LoVo (cell line): ENCODE measurements at places on chromosomes 7 and 10.

GRCh38 chr7:17520941-17521340 lies 222.5 kb downstream of the AHR start:
- no peak for DNase-seq

DNA sequence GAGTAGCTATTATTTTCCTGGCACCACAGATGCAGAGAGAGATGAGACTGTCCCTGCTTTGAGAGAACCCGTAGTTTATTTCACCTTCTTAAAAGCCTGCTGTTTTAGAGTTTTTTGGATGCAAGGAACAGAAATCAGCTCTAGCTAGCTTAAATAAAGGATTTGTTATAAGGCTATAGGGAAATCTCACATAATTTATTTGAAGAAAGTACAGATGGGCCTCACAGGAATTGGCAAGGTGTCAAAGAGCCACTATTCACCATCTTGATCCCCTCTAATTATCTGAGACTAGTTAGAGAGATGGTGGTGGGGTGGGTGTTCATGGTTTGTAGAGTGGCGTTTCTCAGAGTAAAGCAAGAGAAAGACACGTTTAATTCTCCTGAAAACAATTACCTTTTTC lies 7.3 kb downstream of the KMT2E start:
- DNase-seq: no peak

DNA sequence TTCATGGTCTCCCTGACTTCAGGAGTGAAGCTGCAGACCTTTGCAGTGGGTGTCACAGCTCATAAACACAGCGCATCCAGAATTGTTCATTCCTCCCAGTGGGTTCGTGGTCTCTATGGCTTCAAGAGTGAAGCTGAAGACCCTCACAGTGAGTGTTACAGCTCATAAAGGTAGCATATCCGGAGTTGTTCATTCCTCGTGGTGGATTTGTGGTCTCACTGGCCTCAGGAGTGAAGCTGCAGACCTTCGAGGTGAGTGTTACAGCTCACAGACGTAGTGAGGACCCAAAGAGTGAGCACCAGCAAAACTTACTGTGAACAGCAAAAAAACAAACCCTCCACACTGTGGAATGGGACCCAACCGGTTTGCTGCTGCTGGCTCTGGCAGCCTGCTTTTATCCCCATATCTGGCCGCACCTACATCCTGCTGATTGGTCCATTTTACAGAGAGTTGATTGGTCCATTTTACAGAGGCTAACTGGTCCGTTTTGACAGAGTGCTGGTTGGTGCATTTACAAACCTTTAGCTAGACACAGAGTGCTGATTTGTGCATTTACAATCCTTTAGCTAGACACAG lies 308.8 kb downstream of the PTPRN2 start:
- DNase-seq: no peak

DNA sequence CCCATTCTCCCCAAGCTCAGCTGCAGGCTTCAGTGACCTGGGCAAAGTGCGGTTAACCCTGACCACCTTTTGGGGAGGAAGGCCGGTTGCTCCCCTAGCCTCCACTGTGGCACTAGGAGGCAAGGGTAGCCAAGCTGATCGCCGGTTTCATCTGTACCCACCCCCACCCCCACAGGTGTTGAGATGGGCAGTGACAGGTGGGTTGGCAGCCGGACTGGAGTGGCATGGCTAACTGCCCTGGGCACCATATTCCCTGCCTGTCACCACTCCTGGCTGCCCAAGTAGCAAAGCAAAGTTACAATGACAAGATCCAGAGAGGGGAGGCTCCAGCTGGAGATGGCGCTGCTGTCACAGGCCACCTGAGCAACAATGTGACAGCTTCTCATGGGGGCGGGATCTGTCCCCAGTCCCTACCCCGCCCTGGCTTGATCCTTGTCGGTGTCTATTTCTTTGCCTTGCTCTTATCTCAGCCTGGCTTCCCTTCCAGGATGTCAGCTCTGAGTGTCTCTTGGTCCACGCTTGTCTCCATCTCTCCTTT lies 27.0 kb upstream of the BMS1 start:
- no peak for DNase-seq

DNA sequence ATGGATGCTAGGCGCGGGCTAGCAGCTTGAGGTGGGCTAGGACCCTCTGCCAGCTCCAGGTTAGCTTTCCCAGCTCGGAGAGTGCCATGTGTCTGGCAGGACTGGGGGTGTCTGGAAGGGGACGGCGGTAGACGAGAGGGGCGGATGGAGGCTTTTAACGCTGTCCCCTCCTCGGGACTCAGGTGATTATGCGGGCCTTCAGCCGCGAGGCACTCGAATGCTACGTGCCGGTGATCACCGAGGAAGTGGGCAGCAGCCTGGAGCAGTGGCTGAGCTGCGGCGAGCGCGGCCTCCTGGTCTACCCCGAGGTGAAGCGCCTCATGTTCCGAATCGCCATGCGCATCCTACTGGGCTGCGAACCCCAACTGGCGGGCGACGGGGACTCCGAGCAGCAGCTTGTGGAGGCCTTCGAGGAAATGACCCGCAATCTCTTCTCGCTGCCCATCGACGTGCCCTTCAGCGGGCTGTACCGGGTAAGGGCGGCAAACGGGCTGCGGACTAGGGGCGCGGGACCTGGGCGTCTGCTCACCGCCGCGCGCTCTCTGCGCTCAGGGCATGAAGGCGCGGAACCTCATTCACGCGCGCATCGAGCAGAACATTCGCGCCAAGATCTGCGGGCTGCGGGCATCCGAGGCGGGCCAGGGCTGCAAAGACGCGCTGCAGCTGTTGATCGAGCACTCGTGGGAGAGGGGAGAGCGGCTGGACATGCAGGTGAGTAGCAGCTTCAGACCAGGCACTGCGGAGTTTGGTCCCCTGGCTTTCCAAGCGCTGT lies 1.1 kb downstream of the CYP26A1 start:
- DNase-seq: no peak

- no peak for DNase-seq
These were observed 2.1 kb downstream of the PDSS1 start for GRCh38 chr10:26699631-26700030.

DNA sequence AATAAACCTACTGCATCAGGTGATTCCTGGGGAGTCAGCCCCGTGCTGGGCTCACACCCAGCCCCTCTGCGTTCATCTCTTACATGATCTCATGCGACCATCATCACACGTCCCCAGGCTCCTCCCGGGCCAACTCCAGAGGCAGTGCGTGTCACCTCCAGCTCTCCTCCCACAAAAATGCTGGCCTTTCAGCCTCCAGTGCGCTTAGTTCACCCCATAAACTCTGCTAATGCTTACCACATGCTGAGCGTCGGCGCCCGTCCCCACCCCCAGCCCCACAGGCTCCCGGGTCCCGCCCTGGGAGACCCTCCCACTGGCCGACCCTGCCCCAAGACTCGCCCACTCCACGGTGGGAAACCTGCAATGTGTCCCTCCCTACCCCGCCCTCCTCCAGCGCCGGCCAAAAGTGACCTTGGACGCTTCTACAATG lies 816 bp upstream of the SDK1 start:
- DNase-seq: no peak

- DNase-seq: no peak
These were observed 565.4 kb downstream of the NXPH1 start for GRCh38 chr7:8998762-8999161.

GRCh38 chr7:128911423-128912031 lies 1.0 kb upstream of the KCP start:
- no peak for DNase-seq

DNA sequence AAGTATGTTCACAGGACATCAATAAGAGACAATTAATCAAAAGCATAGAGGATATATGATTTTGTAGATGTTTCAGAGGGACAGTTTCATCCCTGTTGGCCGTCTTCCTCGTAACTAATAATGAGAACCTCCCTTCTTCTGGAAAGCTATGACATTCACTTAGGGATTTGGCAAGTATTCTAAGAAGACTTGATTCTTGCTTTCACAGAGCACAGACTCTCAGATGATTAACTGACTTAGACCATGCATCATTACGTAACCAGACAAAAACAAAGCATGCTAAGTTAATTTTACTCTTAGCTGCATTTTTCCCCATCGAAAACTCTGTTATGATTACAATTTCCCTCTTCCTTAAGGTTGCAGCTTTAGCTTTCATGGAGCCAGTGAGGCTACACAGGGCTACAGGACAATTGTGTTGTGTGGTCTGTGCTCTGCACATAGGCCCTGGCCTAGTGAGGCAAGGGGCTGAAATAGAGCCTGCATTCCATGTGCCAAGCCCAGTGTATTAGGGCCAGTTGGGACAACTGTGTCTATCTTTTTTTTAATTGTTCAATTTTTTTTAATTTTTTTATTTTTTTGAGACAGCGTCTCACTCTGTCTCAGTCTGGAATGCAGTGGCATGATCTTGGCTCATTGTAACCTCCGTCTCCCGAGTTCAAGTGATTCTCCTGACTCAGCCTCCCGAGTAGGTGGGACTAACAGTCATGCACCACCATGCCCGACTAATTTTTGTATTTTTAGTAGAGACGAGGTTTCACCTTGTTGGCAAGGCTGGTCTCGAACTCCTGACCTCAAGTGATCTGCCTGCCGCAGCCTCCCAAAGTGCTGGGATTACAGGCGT lies 105.3 kb downstream of the PLXDC2 start:
- no peak for DNase-seq

DNA sequence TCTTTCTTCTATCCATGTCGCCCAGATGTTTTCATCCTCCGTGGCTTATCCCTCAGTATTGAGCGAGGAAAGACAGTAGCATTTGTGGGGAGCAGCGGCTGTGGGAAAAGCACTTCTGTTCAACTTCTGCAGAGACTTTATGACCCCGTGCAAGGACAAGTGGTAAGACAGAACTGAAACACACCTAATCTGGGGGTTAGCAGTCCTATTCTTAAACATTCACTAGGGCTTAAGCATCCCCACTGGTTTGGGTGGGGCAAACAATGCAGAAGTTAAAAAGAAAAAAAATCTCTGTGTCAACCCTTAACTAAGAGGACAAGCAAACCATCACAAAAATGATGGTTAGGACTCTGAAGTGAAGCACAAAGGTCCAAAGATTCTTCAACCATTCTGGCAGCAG lies 43.8 kb downstream of the SP8 start:
- no peak for DNase-seq

DNA sequence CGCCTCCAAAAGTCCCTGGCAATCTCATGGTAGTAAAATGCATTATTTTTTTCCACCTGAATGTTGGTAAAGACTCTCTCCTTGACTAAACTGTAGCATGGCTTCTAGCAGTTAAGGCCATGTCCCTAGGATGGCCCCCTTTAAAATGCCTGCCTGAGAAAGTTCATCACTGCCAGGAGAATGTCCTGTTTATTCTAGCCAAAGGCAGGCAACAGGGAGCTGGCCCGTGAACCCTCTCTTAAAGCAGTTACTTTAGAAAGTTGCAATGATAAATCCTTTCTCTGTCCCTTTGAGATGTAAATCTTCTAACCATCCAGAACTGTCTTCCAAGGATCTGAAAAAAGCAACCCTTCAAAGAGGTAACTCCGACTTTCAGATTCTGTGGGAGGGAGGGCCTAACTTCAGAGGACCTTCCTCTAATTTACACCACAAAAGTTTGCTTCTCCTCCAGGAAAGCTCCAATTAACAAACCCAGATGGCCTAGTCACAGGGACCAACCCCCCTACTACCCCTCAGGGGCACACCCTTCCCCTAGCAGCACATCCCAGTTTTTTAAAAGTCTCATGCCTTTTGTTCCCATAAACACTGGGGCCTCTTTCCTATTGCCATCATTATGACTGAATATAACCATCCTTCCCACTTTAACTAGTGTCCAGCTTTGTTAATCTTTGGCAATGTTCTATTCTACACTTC lies 5.5 kb downstream of the DNTT start:
- DNase-seq: no peak

- no peak for DNase-seq
These were observed 479.8 kb upstream of the MKI67 start for GRCh38 chr10:128606055-128606454.

DNA sequence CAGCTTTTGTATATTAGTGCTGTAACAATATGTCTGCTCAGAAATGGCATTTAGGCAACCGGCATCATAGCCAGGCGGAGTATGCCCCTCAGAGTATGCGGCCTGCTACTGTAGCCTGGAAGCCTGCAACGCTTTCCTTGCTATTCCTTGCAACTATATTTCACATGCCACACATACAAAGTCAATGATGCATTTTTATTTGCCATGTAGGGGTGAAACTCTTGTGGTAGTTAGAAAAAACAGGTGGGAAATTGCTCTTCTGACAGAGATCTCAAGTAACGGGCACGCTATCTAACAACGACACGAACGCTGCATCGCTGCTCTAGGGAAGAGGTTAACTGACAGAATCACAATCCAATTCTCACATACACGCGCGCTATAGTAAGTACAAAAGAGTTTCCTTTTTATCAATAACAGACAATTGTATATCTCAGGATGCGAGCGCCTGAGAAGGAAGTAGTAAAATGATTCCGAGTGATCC lies 5.9 kb downstream of the EBF3 start:
- no peak for DNase-seq

GRCh38 chr7:96200740-96201139 lies 121.2 kb downstream of the SLC25A13 start:
- no peak for DNase-seq

DNA sequence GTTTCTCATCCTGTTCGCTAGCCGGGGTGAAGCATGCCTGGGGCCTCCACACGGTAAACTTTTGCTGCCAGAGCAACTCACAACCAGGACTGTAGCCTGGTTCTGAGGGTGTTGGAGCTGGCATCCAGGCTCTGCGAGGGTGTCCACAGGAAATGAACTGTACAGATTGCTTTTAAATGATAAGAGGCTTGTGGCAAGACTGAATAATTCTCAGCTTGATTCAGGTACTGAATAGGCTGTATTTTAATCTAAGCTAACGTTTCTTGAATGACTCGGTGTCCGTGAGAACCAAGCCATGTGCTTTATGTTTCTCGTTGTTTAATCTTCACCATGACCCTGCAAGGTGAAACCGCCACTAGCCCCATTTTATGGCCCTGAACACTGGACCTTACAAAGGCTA lies 49.3 kb downstream of the EEPD1 start:
- no peak for DNase-seq

DNA sequence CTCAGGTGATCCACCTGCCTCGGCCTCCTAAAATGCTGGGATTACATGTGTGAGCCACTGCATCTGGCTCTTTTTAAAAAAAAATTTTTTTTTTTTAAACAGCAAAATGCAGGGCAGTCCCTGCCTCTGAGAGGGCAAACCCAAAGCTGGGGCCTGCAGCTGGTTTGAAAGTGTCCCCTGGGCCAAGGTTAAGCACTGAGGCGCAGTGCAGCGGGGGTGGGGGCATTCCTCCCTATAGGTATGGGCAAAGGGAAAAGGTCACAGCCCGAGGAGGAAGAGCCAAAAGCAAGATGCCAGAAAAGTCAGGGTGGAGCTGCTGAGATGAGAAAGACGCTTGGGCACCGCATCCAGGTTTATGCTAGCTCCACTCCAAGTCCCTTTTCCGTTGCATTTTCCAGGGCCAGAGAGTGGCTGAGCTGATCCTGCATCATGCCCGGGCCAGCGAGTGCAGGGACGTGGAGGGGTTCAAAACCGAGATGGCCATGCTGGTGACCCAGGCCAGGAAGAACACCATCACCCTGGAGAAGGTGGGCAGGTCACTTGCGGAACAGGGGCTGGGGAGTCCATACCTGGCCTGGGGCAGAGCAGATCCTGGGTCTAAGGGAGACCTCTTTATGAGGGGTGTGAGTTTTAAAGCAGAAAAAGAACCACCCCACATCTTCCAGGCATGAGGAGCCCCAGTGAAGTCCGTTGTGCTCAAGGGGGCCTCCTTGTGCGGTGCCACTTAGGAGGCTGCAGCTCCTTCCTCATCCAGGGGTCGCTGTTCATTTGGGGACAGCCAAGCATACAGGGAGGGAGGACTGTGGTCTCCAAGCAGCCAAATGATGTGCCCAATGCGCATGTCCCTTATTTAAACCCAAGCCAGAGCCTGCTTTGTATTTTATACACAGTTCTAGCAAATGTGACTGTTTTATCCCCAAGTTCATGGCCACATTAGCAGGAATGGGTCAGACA lies 7.0 kb upstream of the NDUFB2 start:
- no peak for DNase-seq

GRCh38 chr10:43323245-43323644 lies 48.2 kb upstream of the FXYD4 start:
- DNase-seq: no peak
